ENCODE measurements at places on chromosomes 12 and 14.

- DNase-seq: no peak
Observed at GRCh38 chr14:95769976-95770375, 56.1 kb upstream of the TCL1A start.

- no peak for DNase-seq
Observed at GRCh38 chr12:26244503-26244902, 49.1 kb downstream of the SSPN start.

DNA sequence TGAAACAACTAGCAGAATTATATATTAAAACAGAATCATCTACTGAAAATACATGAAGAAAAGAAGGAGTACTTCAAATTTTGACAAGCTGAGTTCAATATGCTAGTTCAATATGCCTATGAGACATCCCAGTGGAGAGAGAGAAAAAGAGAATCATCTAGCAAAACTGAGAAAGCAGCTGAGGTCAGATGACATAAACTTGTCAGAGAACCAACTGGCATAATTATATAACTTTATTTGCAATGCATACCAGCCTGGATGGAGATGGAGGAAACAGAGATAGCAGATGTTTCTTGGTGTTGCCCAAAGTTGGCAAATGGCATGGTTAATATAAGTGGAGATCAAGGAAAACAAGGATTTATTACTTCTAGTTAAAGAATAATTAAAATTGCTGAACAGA is 148.7 kb upstream of the PDZRN4 start:
- DNase-seq: no peak

GRCh38 chr12:122022393-122023338 is 982 bp downstream of the BCL7A start:
- DNase-seq: peak; percentile 51

- DNase-seq: no peak
Observed at GRCh38 chr12:68560851-68561422, 49.8 kb upstream of the RAP1B start.

DNA sequence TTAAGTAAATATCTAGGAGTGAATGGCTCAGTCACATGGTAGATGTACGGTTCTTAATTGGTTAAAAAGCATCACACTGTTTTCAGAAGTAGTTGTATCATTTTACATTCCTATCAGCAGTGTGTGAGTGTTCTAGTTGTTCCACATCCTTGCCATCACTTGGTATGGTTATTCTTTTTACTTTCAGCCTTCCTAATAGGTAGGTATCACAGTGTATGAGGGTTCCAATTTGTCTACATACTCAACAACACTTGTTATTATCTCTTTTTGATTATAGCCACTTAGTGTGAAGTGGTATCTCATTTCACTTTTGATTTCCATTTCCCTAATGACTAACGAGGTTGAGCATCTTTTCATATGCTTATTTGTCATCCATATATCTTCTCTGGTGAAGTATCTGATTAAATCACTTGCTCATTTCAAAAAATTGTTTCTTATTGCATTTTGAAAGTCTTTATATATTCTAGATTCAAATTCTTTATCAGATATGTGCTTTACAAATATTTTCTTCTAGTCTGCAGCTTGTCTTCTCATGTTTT is 3.5 kb upstream of the SPRYD3 start:
- DNase-seq: no peak

GRCh38 chr14:103161054-103161397 is 37.8 kb downstream of the TNFAIP2 start:
- DNase-seq: no peak

DNA sequence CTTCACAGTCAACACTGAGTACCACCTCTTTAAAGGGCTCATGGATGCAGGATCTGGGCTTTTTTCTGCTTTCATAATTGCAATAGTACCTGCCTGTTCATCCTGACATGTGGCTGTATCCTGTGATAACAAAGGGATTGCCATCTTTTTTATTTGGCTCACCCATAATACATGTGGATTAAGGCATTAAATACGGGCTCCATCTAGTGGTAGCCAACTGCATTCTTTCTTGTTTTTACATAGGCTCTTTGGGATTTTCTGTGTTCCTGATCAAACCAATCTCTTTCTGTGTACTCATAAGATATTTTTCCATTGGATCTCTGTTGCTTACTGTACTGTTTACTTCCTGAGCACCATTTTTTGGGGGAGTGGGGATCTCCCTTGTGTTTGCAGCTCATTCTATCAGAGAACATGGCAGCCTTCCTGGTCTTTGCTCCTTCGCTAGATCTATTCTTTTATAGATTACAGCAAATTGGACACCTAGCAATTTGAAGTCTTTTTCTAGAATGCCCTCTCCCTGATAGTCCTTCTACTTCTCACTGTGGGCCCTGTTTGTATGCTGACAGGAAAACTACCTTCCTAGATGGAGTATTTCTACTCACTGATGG is 723.4 kb upstream of the MDGA2 start:
- DNase-seq: no peak

GRCh38 chr12:26247873-26248272 is 52.5 kb downstream of the SSPN start:
- DNase-seq: no peak

- DNase-seq: peak; percentile 19
Observed at GRCh38 chr12:53737093-53737808, 10.0 kb upstream of the CALCOCO1 start.

- no peak for DNase-seq
Observed at GRCh38 chr14:78131201-78131600, 39.0 kb upstream of the NRXN3 start.

DNA sequence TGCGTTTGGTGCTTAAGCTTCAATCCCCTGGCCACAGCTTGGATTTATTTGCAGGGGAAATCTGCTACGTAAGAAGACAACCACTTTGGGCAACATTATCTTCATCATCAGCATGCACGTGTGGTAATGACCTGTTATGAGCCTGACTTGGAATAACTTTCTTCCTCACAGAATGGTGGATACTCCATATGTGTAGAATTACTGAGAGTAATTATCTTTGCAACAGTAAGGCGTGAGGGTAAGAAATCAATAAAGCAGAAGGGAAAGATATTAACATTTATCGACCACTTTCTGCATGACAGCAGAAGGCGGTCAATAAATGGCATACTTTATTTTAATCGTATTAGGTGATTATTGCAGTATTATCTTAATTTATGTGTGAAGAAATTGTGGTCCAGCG is 152.7 kb downstream of the RGS6 start:
- no peak for DNase-seq

GRCh38 chr12:75560167-75560566 is 48.8 kb upstream of the KRR1 start:
- DNase-seq: no peak

DNA sequence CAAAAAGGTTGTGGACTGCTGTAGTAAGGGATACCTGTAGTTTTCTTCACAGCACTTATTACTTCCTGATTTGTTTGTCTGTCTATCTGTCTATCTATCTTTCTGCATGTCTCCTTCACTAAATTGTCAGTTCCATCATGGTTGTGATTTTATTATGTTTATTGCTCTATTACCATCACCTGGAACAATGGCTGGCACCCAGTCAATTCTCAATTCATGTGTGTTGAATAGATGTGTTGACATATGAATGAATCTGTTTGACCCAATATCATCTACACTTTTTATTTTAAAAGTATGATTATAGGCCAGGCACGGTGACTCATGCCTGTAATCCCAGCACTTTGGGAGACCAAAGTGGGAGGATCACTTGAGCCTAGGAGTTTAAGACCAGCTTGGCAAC is 224.4 kb downstream of the NUBPL start:
- no peak for DNase-seq

DNA sequence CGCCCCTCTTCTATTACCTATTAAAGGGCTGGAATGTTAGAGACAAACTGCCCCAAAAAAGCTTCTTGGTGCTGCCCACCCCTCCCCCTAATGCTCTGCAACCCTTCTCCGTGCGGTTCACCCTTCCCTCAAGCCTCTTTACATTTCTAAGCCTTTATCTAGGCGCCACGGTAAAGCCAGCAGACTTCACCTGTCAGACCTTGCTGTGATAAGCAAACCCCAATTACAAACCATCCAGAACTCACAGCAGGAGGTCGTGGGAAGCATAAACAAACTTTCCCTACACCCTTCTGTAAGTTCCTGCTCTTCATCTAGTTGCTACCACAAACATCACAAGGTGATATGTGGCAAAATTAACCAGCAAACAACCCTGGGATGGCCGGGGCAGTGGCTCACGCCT is 56.8 kb downstream of the MOK start:
- no peak for DNase-seq

DNA sequence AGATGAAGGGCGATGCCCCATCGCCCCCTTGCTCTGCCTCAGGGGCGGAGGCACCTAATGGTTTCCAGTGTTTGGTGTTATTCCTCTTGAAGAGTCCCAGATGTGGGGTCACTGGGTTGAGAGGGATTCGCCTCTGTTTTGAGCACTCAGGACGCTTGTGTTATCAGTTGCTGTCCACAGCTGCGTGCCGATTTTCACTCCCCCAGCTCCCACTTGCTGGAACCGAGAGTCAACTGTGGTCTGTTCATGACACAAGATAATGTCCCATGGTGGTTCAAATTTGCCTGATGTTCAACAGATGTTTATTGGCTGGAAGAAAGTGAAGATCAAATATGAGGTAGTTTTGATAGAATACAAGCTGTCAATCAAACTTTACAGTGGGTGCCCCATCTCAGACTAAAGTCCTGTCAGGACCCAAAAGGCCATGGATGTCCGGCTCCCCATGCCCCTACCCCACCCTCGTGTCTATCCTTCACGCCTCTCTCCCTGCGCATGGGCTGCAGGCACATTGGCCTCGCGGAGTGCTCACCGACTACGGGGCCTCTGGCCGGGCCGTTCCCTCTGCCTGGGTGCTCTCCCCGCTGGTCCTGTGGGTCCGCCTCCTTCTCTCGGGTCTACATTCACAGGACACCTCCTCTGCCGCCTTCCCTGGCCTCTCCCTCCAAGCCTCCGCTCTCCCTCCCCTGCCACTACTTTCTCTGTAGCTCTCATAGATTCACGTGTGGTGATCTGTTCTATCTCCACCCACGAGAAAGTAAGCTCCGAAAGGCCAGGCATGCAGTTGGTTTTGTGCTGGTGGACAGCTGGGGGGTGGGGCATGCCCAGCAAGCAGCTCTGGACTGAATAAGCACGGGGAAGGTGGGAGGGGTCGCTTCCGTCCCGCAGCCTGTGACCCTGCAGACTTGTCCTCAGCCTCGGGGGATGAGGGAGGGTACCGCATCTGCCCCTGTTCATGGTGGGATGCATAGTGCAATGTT is 6.8 kb upstream of the TRAF3 start:
- DNase-seq: no peak

DNA sequence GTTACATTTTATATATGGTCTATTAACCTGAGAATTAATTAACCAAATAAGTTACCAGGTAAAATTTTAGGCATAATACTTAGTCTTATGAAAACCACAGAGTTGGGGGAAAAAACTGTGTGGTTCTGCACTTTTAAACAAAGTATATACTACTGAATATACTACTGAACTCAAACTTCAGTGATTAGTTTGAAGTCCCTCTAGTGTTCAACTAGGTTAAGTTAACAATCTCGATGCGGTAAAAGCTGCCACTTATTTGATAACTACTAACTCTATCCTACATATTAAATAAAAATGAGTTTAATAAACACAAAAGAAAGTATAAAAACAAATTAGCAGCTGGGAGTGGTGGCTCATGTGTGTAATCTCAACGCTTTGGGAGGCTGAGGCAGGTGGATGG is 56.7 kb downstream of the MED13L start:
- no peak for DNase-seq

DNA sequence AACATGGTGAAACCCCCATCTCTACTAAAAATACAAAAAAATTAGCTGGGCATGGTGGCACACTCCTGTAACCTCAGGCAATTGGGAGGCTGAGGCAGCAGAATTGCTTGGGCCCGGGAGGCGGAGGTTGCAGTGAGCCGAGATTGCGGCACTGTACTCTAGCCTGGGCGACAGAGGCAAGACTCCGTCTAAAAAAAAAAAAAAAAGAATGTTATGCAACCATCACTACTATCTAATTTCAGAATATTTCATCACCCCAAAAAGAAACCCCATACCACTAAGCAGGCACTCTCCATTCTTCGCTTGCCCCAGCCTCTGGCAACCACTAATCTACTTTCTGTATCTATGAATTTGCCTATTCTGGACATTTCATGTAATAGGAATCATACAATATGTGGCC is 68.8 kb upstream of the AMN start:
- no peak for DNase-seq

GRCh38 chr12:3658327-3659163 is 94.4 kb downstream of the CRACR2A start:
- DNase-seq: no peak

DNA sequence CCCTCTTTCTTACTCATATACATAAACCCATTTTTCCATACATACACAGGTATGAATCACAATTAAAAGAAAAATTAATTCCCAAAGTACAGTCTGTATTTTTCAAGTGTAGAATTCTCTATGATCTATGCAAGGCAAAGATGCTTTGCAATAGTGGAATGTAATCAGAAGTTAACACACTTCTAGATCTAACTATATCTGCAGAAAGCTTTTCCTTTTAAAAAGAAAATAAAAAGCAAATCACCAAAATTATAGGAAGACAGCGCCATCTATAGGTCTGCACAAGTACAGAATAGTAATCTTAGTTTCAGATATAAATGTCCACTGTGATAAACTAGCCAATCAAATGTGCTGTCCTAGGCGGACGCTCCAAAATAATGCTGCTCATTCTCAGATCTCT is 22.0 kb downstream of the SLC25A21 start:
- no peak for DNase-seq

DNA sequence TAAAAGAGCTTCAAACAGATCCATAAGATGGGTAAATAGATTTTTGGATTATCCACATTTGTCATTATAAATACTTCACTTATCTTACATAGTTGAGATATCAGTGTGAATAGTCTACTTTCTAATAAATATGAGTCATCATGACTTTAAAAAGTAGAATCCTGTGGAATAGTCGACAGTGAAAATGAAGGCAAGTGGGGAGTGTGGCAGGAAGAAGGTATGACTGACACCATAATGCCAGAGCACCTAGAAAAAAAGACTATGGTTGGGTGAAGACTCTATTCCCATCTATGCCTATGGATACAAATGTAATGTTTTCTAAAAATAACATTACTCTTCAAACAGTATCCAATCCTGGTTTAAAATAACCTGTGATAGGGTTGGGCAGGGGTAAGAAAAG is 117.5 kb downstream of the MDGA2 start:
- no peak for DNase-seq

DNA sequence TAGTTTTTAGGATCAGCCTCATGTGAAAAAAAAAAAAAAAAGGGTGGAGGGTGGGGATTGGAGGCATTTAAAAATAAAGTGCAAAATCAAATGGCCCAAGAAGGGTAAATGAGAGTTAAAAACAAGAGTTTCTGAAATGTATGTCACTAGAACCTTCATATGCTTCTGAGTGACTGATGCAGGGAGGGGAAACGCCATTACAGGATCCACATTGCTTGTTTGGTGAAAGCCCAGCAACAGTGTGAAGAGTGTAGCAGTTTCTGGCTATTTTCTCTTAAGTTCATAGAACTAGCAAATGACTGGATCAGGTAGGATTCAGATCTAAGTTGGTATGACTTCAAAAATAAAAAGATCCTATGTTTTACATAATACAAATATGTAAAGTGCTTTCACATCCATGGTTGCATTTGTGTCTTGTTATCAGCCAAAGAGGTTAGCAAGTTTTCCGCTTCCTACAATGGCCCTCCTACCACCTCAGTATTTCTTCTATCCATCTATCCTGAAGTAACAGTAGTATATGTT is 2.9 kb downstream of the CHPT1 start:
- no peak for DNase-seq
